ENCODE measurements at places on chromosomes 1 and 21.
A peak's percentile ranks its signal among the peaks of the same experiment; 100 is the strongest.

- DNase-seq = no peak
Observed at GRCh38 chr1:151416231-151416630, 16.9 kb downstream of the PSMB4 start.

GRCh38 chr1:89732643-89733222 is 88.1 kb upstream of the LRRC8D start:
- no peak for DNase-seq

DNA sequence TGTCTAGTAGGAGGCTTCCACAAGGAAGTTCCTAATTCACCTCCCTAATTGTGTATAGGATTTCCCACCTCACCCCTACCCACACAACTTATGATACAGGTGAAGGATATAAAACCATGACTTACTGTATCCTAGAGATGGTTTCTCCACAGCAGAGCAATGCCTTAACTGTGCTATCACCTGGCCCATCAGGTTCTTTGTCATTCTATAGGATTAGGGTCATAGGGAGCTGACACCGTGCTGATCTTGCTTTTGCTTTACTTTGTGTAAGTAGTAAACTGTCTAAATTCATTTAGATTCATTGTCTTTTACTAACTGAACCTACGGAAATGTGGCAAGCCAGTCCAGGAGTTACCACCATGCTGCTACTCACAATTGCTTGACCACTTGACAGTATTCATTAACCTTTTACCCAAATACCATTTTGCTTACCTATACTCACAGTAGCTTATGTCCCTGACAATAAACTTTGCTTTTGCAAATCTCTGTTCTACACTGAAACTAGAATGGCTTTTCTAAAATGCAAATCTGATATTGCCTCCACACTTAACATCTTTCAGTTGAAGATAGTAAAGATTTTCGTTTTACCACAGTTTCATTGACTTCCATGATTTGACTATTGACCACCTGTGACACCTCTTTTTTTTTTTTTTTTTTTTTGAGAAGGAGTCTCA is 147.6 kb downstream of the IFI44 start:
- DNase-seq = no peak

DNA sequence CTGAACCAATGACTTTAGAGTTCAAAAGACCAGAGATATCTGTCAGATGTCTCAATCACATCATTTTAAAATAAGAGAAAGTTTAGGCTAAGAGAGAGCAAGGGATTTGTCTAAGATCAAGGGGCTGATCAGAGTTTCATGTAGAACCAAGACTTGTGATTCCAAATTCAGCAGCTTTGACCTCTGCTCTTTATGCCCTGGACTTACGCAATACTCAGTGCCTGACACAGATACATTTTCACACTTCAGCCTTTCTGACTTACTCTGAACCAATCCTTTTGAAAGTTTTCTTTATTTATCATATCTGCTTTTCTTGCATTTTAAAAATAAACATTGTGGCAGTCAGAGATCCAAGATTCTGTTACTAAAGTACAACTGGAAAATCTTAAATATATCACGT is 428.0 kb downstream of the PLPP3 start:
- DNase-seq = no peak

DNA sequence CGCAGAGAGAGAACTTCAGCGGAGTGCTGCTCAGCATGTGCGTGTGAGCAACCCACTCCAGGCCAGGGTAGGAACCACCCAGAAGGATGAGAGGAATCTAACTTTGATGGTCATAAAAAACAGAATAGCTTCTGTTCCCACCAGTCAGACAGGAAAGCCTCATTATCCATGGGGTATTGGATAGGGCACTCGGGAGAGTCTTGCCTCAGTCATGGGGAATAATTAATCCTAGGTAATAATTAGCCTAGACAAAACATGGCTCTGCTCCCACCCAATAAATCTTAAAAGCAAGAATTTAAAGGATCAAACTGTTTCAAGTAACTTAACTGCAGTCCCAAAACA is 35.3 kb downstream of the LDLRAD1 start:
- DNase-seq = no peak

- peak; percentile 97 for DNase-seq
Observed at GRCh38 chr1:26768755-26769154, 19.0 kb upstream of the PIGV start.

- DNase-seq = no peak
Observed at GRCh38 chr1:14572861-14573260, 25.6 kb upstream of the KAZN start.

DNA sequence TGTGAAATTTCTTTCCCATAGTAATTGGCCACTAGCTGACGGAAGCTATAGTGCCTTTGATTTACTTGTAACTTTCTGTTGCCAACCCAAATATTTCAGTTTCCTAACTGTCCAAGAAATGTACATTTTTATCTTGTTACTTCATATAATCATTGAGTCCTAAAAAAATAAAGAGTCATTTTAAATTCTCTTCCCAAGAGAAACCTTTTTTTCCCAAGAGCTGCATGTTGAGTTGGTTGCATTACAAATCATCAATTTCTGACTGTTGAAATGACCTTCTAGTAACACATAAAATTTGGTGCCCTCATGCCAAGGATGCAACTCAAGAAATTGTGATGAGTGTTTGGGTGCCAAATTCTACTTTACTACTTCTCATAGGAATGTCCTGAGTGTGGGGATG is 61.0 kb downstream of the HMCN1 start:
- no peak for DNase-seq

DNA sequence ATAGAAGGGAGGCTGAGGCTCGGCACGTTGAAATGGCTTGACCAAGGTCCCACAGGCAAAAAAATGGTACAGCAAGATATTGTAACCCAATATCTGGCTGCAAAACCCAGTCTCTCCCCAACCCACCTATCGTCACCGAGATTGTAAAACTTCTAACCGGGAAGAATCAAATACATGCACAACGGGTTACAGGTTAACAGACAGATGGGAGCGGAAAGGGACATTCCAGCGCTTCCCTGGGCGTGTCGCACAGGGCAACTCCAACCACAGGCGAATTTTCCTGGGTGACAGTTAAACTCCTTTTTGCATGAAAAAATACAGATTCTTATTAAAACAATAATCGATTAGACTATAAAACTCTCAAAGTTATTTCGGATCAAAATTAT is 31.8 kb upstream of the JUN start:
- peak; percentile 64 for DNase-seq

GRCh38 chr1:46812065-46812963 is 13.5 kb downstream of the CYP4B1 start:
- no peak for DNase-seq

GRCh38 chr1:207861442-207862177 is 49.3 kb downstream of the CD34 start:
- DNase-seq = no peak

DNA sequence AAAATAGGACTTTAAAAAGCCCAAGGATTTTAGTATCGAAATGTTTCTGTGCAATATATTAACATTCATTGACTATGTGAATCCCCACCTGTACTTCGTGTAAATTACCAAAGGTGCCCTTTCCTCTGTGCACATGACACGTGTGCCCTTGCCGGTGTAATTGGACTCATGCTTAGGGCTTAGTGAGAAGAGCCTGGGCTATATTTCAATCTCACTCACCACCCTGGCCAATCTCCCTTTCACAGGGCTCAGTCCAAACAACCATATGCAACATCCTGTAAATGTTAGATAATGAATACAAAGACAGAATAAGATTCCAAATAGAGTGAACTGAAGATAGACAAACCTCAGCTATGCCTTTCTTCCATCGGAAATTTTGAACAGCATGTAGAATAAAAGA is 564.3 kb downstream of the USP25 start:
- no peak for DNase-seq

- DNase-seq = no peak
Observed at GRCh38 chr1:184788970-184789369, 34.3 kb upstream of the EDEM3 start.

- no peak for DNase-seq
Observed at GRCh38 chr1:17120481-17120877, 1.2 kb upstream of the PADI2 start.

DNA sequence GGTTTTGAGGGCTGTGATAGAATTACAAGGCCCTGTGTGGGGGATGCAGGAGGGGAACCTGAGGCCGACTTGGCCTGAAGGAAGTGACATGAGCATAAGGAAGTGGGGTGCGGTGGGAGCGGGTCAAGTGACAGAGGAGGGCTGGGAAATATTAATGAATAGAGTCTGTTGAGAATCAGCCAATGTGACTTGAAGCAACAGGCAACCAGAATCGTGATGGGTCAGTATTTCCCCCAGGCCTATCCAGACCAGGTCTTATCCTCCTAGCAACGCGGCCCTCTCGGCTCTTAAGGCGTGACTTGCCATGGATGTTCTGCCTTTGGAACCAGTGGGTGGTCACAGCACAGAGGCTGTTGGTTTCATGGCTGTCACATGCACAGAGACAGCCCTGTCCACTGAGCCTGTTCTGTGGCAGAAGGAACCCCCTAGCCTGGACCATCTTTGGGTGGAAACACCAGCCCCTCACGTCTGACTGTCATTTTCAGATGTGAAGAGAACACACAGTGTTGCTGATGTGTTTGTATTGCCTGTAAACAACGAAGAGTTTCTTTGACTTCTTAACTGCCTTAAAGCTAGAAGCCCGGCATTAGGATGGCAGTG is 468.8 kb downstream of the CAMTA1 start:
- DNase-seq = no peak

DNA sequence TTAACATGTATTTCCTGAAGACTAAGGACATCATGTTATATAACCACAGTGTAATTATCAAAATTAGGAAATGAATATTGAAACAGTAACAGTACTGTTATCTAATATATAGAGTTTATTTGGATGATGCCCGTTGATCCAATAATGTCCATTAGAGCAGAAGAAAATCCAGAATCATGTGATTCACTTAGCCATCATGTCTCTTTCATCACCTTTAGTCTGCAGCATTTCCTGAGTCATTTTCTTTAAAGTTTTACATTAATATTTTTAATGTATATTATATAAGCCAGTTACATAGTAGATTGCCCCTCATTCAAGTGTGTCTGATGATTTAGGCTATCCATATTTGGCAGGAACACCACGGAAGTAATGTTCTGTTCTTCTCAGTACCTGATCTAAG is 28.9 kb downstream of the MPZL1 start:
- no peak for DNase-seq

DNA sequence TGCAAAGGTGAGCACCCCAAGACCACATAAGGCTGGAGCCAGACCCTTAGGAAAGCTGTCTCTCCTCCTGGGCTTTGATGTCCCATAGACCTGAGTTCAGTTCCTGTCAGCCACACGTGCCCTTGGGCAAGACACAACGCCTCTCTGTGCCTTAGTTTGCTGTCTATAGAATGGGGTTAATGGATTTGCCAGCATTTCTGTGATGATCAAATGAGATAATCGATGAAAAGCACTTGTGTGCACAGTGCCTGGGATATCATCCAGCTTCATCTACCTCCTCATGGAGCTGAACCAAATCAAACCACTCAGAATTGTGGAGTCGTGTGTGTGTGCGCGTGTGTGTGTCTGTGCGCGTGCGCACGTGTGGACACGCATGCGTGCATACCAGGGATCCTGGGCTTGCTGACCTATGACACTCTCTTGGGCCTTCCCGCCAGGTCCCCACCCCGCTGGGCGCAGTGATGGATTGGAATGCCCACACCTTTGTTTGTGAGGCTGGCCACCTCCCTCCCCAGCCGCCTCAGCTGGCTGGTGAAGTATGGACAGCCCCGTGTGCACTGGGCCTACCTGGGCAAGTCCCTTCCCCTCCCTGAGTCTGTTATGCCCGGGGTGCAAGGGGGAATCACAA is 5.2 kb downstream of the TTC22 start:
- no peak for DNase-seq

DNA sequence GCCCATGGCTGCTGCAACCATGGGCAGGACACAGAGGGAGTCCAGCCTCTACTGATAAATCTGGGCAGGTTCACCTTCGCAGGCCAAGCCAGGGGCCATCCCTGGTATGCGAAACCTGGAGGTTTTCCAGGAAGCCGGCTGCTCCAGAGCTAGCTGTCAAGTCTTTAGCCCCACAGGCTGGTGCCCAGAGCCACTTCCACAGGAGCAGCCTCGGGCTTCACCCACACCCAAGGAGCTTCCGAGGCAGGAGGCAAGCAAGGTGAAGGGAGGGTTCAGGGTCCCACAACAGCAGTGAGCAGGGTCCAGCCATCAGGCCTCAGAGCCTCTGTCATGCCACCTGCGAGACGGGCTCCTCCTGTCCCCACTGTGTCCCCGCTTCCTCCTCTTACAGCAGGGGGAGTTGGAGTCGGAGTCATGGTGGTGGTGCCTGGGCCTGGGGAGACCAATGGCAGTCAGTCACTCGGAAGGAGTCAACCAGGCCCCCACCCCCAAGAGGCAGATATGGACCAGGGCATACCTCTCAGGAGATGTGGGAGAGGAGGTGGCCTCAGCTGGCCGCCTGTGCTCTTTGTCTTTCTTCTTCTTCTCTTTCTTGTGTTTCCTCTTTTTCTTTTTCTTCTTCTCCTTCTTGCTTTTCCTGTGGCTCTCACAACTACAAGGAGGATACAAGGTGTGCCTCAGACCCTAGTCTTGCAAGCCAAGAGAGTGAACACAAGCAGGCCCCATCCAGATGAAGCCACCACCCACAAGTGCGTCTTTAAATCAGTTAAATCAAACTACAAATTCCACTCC is 2.1 kb downstream of the C1orf35 start:
- no peak for DNase-seq

GRCh38 chr1:17569200-17570139 is 30.0 kb downstream of the ARHGEF10L start:
- DNase-seq = peak; percentile 93

GRCh38 chr1:24455272-24455671 is 39.7 kb downstream of the NIPAL3 start:
- DNase-seq = no peak

DNA sequence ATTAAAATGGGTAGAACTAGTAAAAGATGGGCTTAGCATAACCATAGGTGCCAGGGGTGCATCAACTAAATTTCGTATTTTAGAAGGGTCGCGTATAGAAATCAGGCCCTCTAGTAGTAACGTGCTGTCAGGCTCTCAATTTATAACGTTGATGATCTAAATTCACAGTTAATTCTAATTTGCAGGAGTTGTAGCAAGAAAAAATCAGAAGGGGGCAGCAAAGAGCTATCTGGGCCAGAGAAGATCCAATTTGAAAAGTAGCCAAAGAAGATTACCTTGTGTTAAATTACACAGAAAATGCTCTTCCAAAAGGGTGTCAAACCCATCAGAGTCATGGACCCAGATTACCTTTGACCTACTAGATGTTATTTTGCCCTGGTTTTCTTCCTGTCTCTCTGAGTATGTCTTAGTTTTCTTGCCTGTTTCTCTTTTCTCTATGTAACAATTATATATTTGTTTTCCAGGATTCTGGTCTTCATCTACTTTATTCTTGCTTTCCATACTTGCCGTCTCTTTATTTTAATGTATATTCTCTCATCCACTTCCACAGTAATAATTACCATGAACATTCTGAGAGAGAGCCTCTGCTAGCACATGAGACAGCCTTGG is 1030.9 kb downstream of the AMY1C start:
- peak; percentile 1 for DNase-seq

All from HS-27A (cell line).